ENCODE measurements at places on chromosomes 4 and X.

DNA sequence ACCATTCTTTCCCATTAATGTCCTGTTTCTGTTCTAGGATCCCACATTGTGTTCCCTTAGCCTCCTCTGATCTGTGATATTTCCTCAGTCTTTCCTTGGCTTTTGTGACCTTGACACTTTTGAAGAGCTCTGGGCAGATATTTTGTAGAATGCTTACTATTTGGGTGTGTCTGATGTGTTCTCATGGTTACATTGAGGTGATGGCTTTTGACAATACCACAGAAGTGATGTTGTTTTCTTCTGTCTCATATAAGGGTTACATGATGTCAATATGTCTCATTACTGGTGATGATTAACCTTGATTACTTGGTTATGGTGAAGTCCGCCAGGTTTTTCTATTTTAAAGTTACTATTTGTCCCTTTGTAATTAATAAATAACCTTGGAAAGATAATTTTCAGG, 183.7 kb downstream of the SOWAHB start:
- no peak for DNase-seq

GRCh38 chr4:103719105-103719829, 518 bp downstream of the TACR3 start:
- no peak for DNase-seq

GRCh38 chr4:7806338-7807090, 133.1 kb downstream of the AFAP1 start:
- DNase-seq: no peak

- DNase-seq: no peak
Measured at GRCh38 chrX:50157545-50158135, 43.2 kb downstream of the AKAP4 start.

DNA sequence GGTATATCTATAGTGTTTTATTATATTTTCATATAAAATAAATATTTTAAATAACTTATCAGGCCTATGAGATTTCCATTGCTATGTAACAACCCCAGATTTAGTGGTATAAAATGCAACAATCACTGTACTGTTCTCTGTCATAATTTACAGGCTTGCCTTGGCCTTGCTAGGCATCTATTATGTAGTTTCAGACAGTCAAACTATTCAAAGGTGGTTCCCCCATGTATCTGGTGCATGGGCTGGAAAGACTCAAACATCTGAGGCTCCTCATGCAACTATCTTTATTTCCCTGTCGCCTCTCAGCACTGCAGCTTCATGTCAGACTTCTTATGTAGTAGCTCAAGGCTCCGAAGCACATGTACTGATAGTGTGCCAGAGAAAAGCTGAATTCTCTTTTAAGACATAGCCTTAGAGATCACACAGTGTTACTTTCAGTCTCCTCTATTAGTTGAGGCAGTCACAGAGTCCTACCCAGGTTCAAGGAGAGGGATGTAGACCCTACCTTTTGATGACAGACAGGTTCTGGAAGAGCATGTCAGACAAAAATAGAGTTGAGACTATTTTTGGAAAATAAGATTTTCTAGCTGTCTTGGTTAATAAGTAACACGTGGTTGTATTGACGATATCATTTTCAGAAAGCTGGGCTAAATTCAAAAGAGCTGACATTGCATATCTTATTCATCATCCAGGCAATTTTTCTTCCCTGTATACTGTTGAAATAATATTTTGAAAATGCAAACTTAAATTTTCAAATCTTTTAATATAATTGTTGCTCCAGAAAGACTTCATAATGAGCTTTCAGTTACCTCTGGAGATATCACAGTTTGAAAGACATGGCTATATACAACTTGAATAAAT, 19.4 kb downstream of the MTTP start:
- no peak for DNase-seq

- DNase-seq: no peak
Measured at GRCh38 chrX:11210415-11210801, 82.8 kb upstream of the AMELX start.

GRCh38 chrX:15860921-15861320, 6.3 kb upstream of the AP1S2 start:
- no peak for DNase-seq

DNA sequence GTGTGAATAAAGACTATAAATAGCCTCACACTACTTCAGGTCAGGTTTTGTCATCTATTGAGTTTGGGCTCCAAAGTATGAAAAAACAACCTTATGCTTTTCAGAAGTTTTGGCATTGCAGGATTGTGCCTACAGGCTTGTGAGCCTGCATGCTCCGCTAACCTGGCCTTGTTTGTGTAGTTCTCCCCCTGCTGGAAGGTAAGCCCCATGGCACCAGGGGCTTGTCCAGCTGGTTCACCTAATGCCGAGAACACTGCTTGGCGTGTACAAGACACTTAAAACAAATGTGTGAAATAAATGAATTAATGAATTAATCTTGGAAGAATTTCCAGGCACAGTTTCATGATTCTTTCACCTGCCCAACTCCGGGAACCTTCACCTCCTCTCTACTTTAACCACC, 1.8 kb upstream of the HSD17B10 start:
- peak; percentile 67 for DNase-seq

DNA sequence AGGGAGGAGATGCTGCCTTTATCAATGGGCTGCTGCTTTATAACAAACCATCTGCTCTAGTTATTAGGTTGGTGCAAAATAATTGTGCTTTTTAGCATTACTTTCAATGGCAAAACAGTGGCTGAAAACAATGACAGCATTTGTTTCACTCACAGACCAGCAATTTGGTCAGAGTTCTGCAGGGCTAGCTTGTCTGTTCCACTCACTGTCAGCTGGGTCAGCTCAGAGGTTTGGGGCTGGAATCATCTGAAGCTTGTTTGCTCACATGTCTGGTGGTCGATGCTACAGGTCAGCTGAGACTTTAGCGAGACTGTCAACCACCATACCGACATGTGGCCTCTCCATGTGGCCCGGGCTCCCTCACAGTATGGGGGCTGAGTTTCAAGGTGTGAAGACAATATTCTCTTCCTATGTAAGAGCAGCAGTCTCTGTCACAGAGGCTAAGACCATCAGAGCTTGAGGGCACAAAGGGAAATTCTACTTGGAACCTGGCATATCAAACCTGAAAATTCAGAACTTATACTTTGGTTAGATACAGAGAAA, 81.3 kb upstream of the LIMCH1 start:
- no peak for DNase-seq

GRCh38 chr4:73409012-73409862, 5.2 kb downstream of the ALB start:
- DNase-seq: no peak

DNA sequence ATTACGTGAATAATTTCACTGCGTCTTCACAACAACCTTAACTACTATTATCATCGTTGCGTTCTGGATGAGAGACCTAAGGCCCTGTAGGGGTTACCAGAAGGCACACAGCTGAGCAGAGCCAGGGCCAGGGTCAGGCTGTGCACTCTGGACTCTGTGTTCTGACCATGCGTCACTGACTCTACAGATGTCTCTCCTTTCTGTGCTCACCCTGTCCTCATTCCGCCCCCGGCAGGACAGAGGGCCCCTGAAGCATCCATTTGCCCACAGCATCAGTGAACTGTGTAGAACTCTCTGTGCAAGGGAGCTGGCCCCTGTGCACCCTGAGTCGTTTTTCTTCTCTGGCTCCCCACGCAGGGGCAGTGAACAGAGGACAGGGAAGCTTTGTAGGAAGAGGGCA, 21.3 kb downstream of the GPKOW start:
- no peak for DNase-seq

GRCh38 chr4:182380771-182381181, 137.6 kb downstream of the TENM3 start:
- no peak for DNase-seq
